G401 (cell line): ENCODE measurements at places on chromosomes 6 and 20.

DNA sequence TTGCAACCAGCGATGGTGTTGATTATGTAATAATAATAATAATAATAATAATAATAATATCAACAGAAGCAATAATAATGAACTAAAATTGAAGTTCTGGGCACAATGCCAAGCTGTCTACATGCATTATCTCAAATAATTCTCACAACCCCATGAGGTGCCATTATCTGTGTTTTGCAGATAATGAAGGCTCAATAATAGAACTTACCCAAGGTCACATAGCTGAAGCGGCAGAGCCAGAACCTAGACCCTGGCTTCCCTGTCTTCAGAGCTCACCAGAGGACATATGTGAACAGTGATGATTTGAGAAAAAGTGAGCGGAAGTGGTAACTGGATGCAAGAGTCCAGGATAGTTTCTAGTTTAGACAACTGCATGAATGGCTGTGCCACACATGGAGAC, 91.0 kb downstream of the HIVEP1 start:
- no peak for DNase-seq

DNA sequence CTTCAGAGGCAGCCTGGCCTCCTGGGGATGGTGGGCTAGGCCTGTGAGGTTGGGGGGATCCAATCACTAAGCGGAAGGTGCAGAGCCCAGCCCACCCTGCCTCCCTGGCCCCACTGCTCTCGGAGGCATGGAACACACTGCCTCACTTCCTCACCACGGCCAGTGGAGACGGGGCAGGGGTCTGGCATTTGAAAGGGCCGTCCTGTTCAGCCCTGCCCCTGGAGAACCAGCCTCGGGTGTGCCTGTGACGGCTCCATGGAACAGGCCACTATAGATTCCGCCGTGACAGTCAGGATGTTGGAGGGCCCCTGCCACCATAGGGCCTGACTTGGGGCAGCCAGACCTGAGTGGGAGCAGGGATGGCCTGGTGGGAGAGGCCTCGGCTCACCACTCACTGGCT, 110.2 kb downstream of the DACT2 start:
- DNase-seq: no peak

DNA sequence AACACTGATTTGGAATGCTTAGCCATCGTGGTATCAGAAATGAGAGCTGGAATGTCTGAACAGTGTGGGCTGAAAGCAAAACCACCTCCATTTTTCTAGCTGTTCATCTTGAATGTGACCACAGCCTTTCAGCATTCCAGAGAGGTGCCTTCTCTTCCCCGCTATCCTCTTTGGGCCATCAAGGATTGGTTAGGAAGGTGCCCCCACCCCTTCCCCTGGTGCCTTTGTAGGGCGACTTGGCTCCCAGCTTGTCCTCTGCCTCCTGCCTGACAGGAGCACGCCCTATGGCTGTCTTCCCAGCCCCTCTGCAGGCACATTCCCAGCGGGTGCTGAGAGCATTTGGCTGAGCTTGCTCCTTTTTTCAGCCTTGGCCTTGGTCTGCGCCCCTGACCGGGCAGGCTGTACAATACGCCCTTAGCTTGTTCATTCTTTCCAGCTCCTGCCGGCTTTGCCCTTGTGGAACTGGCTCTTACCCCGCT, 97.5 kb downstream of the ARMC2 start:
- DNase-seq: peak; percentile 99

DNA sequence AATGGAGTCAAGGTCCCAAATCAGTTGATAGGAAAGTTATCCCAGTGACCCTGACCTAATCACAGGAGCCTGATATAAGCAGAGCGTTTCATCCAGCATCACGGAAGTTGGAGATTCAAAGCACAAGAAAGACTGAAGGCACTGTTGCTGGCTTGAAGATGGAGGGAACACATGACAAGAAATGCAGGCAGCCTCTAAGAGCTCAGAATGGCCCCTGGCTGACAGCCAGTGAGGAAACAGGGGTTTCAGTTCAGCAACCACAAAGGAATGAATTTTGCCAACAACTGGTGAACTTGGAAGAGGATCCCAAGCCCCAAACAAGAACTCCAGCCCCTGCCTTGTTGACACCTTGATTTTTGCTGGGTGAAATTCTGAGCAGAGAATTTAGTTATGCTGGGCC, 778.5 kb downstream of the MAFB start:
- DNase-seq: peak; percentile 4

DNA sequence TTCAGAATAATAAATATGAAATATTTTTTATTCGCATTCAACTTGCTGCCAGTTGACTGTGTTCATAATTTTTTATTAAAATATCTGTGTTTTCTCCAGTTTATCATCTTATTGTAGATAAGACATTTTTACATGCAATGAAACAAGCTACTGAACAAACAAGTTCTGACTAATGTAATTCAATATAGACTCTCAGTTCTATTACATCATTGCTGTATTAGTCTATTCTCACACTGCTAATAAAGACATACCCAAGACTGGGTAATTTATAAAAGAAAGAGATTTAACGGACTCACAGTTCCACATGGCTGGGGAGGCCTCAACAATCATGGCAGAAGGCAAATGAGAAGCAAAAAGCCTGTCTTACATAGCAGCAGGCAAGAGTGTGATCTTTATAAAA, 1357.7 kb upstream of the CITED2 start:
- no peak for DNase-seq

GRCh38 chr6:118963003-118963402, 28.0 kb upstream of the MCM9 start:
- DNase-seq: peak; percentile 9
